COR-L47 (cell line): ENCODE measurements at places on chromosomes 5 and 9.

- DNase-seq: no peak
These were observed 58.5 kb downstream of the CETN3 start for GRCh38 chr5:90351101-90351500.

DNA sequence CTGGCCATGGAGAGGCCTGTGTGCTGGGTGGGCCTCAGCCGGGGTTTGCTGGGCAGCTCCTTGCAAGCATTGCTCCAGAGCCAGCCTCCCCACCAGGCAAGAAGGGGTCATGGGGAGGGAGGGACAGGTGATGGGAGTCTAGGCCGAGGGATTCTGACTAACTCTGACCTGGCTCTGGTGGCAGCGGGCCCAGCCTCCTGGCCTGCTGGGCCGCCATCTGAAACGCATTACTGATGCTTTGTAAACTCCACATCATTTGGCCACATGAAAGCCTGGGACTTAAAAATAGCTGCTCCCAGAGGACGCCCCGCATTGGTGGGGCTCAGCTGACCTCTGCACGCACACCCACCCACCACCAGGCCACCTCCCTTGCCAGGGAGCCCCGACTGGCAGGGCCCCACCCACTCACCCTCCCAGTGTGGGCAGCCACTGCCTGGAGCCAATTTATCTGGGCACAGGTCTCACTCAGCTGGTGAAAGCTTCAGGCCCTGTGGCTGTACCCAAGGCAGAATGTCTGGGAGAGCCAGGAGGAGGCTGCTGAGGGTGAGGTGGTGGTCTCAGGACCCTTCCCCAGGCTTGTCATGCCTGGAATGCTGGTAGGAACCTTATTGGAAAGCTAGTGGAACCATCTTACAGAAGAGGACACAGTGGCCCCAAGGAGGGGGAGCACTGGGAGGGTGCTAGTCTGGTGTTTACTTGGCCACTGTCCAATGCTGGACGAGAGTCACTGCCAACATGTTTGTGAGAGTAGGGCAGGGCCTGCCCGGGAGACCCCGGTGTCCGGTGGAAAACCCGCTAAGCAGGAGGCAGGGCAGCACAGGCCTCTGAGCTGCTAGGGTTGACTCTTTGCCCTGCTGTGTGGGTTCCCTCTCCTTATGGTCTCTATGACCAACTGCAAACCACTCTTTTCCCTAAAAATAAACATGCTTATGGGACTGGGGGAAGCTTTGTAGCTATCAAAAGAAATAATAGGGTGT lies 10.8 kb downstream of the TCF7 start:
- peak; percentile 31 for DNase-seq

DNA sequence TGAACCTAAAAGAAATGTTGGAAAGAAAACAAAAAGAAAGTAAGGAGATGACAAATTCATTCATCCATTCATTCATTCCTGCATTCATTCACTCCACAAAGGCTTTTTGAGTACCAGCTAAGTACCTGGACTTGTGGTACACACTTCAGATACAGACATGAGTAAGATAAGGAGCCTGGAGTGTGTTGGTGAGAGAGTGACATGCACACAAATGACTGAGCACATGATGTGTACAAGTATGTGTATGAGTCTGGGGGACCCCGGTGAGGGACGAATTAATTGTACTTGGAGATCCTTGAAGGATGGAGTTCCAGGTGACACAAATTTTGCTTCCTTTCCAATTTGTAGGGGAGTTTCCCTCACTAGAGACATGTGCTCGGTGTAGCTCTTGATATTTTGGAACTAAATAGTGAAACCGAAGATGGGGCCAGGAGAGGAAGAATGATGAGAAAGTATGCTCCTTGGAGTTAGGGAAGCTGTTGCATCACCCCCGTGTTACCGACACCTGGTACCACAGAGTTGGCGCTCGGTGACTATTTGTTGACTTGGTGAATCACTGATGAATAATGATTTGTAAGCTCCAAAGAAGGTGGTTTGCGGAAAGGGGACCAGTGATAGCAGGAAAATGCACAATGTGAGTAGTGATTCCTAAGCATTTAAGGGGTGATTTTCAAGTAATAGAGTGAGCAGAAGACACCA lies 509.8 kb downstream of the CCDC171 start:
- DNase-seq: no peak

GRCh38 chr5:5481206-5481605 lies 58.7 kb downstream of the ICE1 start:
- DNase-seq: no peak

- no peak for DNase-seq
These were observed 616 bp downstream of the RNF130 start for GRCh38 chr5:180070756-180071530.
